Naive B cell (primary cell): ENCODE measurements at places on chromosomes 6 and 20.

DNA sequence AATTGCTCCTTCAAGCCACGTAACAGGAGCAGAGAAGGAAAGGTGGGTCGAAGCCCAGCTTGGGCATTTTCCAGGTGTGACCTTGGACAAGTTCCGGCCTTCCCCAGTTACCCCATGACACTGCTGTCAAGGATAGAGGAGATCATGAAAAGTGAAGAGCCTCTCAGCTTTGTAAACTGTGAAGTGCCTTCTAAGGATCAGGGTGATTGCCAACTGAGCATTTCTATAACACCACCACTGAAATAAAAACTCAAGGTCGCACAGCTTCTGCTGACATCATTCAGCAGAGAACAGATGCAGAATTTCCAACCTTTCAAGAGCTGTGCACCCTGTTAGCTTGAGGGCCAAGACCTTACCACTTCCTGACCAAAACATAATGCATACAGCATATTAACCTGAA lies 24.0 kb upstream of the ZMYND8 start:
- peaks cover 14% of the 10 kb centered on the region for H3K4me1 ChIP-seq
- H3K4me3 ChIP-seq, result no peak overlapping the region
- no peak for DNase-seq
- H3K36me3 ChIP-seq, result no peaks in the 10 kb centered on the region
- no peak overlapping the region for H3K27ac ChIP-seq

GRCh38 chr6:43807228-43808061 lies 37.4 kb downstream of the VEGFA start:
- H3K4me3 ChIP-seq, result no peak overlapping the region
- H3K27ac ChIP-seq, result no peak overlapping the region
- no peaks in the 10 kb centered on the region for H3K4me1 ChIP-seq
- no peak for DNase-seq
- no peaks in the 10 kb centered on the region for H3K27me3 ChIP-seq

DNA sequence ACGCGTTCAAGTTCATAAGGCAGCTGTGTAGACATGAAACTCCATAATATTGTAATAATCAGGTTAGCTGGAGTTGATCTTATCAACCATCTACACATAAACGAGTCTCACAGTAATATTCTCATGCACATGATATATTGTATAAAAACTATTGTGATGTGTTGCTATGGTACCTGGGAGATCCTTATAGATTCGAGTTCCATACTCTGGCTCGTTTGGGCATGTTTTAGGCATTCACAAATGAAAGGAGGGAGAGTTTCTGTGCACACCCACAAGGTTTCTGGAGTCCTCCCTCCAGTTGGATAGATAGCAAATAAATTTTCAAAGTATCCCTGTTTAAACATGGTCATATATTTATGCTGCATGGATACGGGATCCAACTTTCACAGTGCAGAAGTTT lies 567.5 kb upstream of the SLC35B3 start:
- no peaks in the 10 kb centered on the region for H3K36me3 ChIP-seq
- H3K27ac ChIP-seq, result no peak overlapping the region
- no peak for DNase-seq

GRCh38 chr6:130514712-130515111 lies 148.9 kb downstream of the TMEM200A start:
- no peaks in the 10 kb centered on the region for H3K27me3 ChIP-seq
- DNase-seq, result no peak
- H3K4me1 ChIP-seq, result peaks cover 43% of the 10 kb centered on the region
- peaks cover 8% of the 10 kb centered on the region for H3K36me3 ChIP-seq
- H3K4me3 ChIP-seq, result no peak overlapping the region

- no peak for DNase-seq
- H3K4me3 ChIP-seq, result no peak overlapping the region
- peaks cover 6% of the 10 kb centered on the region for H3K4me1 ChIP-seq
- no peak overlapping the region for H3K27ac ChIP-seq
- H3K27me3 ChIP-seq, result peaks cover 15% of the 10 kb centered on the region
These were observed 140.0 kb downstream of the TBC1D7 start for GRCh38 chr6:13188306-13188705.

DNA sequence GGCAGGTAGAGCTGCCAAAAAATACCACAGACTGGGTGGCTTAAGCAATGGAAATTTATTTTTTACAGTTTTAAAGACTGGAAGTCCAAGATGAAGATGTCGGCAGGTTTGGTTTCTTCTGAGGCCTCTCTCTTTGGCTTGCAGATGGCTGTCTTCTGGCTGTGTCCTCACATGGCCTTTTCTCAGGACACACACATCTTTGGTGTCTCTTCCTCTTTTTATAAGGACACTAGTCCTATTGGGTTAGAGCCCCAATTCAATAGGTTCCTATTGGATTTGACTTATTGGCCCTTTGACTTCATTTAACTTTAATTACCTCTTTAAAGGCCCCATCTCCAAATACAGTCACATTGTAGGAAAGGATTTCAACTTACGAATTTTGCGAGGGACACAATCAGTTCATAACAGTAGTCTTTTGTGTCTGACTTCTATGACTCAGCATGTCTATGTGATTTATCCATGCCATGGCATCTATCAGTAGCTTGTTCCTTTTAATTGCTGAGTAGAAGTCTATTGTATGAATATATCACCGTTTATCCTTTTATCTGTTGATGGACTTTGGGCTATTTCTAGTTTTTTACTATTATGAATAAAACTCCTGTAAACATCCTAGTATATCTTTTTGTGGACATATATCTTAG lies 11.0 kb upstream of the TCP11 start:
- no peak for DNase-seq
- H3K27me3 ChIP-seq, result peaks cover 16% of the 10 kb centered on the region
- no peak overlapping the region for H3K4me3 ChIP-seq
- H3K27ac ChIP-seq, result no peak overlapping the region
- H3K36me3 ChIP-seq, result no peaks in the 10 kb centered on the region

GRCh38 chr6:108762394-108762793 lies 85.8 kb upstream of the ARMC2 start:
- H3K27me3 ChIP-seq, result peaks cover 15% of the 10 kb centered on the region
- no peak overlapping the region for H3K27ac ChIP-seq
- peaks cover 8% of the 10 kb centered on the region for H3K4me1 ChIP-seq
- no peaks in the 10 kb centered on the region for H3K36me3 ChIP-seq
- DNase-seq, result no peak

DNA sequence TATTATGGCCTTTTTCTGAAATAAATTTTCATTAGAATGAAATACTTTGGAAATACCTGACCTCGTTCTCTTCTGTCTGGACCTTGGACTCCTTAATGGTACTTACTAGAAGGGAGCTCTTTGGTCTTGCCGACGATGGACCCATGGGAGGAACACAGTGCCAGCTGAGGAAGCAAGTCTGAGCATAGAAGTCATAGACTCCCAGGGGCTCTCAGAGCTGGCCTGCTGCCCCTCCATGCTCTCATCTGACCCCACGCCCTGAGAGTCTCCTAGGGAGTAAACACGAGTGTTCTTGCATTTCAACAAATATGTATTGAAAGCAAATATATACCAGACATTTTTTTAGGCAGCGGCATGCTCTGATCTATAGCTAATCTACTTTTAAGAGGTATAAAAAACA lies 87.8 kb downstream of the PLEKHG1 start:
- peaks cover 97% of the 10 kb centered on the region for H3K4me1 ChIP-seq
- H3K27ac ChIP-seq, result peak overlapping the region; percentile 97
- no peaks in the 10 kb centered on the region for H3K27me3 ChIP-seq
- peaks cover 4% of the 10 kb centered on the region for H3K36me3 ChIP-seq
- DNase-seq, result no peak

GRCh38 chr6:141164042-141164743 lies 968.5 kb upstream of the GJE1 start:
- peaks cover 4% of the 10 kb centered on the region for H3K27me3 ChIP-seq
- no peak overlapping the region for H3K4me3 ChIP-seq
- H3K4me1 ChIP-seq, result no peaks in the 10 kb centered on the region
- DNase-seq, result no peak
- H3K36me3 ChIP-seq, result no peaks in the 10 kb centered on the region

DNA sequence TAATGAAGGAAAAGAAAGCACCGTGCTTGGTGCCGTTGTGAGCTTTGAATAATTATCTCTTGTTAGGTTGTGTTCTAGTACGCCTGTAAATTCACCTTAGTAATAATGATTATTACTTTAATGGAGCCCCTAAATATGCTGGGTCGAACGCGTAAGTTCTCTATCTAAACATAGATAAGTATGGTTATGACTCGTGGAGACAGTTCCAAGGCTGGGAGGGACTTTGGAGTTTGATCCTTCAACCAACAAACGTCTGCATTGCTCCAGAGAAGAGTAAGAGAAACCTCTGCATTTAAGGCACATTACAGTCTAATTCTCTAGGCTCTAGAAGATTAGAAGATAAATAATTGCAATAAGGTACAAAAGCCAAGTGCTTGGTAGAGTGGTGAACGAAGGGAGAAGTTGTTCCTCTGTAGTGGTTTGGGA lies 514 bp downstream of the ACOT13 start:
- H3K4me1 ChIP-seq, result peaks cover 56% of the 10 kb centered on the region
- peak overlapping the region; percentile 100 for H3K4me3 ChIP-seq
- no peaks in the 10 kb centered on the region for H3K27me3 ChIP-seq
- peak overlapping the region; percentile 97 for H3K27ac ChIP-seq

DNA sequence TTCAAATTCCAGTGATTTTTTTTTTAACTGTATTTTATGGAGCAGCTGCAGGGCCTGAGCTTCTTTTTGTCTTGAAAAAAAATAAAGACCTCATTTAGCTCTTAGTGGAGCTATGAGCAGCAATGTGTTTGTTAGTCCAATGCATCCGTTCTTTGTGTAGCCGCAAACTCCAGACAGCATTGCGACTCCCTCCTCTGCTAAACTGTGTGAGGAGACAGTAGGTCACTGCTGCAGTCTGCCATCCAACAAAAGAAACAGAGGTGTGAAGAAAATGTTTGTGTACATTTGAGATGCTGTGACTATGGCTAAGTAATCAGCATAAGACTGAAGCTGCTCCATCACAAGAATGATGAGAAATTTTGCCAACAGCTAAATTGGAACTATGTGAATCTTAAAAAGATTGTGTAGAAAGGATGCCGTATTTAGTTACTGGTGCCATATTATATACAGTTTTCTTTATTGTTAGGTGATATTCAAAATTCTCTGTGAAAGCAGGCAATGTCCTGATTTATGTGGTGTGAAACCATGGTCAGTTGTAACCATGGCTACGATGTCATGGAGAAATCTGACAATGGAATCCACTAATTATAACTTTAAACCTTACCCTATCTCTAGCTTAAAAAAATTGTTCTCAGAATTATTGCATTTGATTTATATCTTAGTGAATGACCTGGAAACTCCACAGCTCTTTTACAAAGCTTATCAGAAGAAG lies 428.8 kb upstream of the EPHA7 start:
- no peaks in the 10 kb centered on the region for H3K36me3 ChIP-seq
- H3K27ac ChIP-seq, result no peak overlapping the region
- no peak for DNase-seq
- H3K4me1 ChIP-seq, result no peaks in the 10 kb centered on the region
- H3K4me3 ChIP-seq, result no peak overlapping the region

DNA sequence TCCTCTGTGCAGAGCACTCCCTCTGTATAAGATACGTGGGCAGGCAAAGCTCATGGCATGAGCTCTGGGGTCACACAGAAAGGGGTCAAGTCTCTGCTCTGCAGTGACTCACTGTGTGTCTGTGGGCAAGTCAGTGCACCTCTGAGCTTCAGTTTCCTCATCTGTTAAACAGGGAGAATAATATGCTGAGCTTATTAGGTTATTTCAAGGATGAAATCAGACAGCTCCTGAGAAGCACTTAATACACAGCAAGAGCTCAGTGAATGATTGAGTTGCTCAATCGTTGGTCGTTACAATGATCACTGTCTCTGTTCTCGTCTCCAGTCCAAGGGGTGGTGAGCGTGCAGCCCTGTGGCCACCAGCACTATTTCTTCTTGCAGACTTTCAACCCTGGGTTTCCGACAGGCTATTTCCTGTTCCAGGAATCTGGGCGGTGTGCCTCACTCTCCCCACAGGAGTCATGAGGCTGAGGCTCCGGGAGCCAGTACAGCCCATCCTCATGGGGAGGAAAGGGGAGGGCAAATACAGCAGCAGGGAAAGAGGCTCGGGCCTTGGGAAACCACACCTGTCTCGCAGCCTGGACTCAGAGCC lies 28.9 kb downstream of the KIAA1755 start:
- H3K4me3 ChIP-seq, result no peak overlapping the region
- peaks cover 13% of the 10 kb centered on the region for H3K27me3 ChIP-seq
- no peak overlapping the region for H3K27ac ChIP-seq
- peaks cover 3% of the 10 kb centered on the region for H3K4me1 ChIP-seq
- DNase-seq, result no peak
- no peaks in the 10 kb centered on the region for H3K36me3 ChIP-seq
